ENCODE measurements at places on chromosomes 11 and 22.

DNA sequence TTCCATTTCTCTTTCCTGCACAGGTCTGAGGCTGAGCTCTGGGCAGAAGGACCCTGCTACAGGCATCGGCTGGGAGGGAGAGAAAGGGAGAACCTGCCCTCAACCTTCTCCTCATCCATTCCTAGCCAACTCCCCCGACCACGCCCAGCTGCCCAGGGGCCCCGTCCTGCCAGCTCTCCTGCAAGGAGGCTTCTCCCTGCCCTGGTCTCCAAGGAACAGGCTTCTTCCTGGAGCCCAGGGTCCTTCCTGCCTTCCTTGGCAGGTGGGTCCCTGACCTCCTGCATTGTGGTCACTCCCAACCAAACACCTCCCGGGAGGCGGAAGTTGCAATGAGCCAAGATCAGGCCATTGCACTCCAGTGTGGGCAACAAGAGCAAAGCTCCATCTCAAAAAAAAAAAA lies 12.5 kb upstream of the HMOX1 start:
- no peak for DNase-seq

DNA sequence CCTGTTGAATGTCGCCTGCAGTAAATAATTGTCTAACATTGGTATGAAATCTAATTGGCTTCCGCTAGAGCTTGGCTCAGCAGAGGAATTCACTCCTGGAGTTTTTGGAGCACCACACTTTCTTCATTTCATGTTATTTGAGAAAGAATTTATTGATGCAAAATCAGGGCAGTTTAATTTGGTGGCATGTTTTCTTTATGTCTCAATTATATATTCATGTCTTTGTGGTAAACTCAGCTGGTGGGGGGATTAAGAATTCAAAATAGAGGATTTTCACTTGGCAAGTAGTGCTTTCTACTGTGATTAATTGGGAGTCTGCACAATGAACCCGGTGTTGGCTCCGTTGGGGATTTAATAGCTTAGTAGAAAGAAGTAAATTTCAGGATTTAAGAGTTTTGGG lies 784.4 kb downstream of the NTM start:
- no peak for DNase-seq

- DNase-seq: no peak
Observed at GRCh38 chr11:46666516-46666915, 33.9 kb downstream of the ARHGAP1 start.

- DNase-seq: no peak
Observed at GRCh38 chr11:1888347-1888753, 3.3 kb downstream of the PRR33 start.

- DNase-seq: no peak
Observed at GRCh38 chr11:121067962-121068647, 32.9 kb upstream of the TECTA start.

DNA sequence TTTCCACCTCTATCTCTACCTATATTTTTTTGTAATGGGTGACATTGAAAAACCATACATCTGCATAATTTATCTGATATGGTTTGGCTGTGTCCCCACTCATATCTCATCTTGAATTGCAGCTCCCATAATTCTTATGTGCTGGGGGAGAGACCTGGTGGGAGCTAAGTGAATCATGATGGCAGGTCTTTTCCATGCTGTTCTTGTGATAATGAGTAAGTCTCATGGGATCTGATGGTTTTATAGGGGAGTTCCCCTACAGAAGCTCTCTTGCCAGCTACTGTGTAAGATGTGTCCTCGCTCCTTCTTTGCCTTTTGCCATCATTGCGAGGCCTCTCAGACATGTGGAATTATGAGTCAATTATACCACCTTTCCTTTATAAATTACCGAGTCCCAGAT lies 551.0 kb upstream of the ANO5 start:
- no peak for DNase-seq

DNA sequence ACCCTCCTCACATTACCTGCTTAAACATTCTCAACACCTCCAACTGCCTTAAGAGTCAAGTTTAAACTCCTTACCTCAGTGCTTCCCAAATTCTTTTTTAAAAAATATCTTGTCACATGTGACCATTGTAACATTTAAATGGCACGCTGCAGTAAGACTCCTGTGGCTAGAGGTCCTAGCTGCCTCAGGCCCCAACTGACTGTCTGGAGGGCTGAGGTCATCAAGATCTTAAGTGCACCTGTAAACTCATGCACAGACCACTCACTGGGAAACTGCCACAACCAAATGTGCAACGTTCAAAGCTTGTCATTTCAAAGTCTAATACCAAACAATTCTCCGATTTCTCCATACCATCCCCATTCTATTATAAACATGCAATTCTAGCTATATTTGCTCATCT lies 16.4 kb upstream of the CCDC34 start:
- DNase-seq: no peak

- no peak for DNase-seq
Observed at GRCh38 chr11:8233691-8234424, 29.8 kb downstream of the LMO1 start.

DNA sequence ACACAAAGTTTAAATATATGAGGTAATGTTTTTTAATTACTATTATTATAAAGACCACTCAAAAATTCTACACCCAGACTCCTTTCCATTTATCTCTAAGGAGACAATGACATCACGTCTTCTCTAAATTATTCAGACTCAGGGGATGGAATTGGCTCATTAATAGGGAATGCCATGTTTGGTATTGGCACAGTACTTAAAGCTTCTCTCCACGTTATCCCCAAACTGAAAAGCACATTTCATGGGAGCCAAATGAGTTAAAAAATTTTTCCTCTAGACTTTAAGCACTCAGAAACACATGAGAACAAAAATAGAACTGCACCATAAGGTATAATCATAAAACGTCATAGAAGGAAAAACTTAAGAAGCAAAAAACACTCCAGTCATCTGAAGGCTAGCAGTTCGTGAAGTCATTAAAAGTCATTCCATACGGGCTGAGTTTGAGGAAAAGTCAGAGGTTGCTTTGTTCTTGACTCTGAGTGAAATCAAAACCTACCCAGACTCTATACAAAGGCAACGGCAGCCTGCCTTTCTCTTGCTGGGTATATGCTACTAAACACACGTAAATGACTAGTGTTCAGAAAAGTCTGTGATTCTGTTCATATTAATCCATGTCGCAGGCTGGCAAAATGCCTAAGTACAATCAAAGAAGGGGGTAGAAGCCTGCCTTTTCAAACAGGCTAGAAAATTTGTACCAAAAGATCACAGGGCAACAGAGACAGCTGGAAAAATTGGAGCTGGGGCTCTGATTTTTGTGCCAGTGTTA lies 8.7 kb upstream of the MPPED2 start:
- DNase-seq: no peak

GRCh38 chr11:9208726-9209501 lies 56.2 kb downstream of the DENND5A start:
- DNase-seq: no peak
